Bladder microvascular endothelial cell (primary cell): ENCODE measurements at places on chromosomes 4 and X. TPM values are rescaled to one million over a fixed set of nuclear protein-coding genes. Genes with fewer than 3 reads are reported as not detected.

Gene PAGE1
- total RNA-seq = not detected in 2 replicates

Gene FAT1
- 9.1 and 21.5 TPM in 2 replicates for total RNA-seq

Gene CENPE
- 12.3 and 15.2 TPM in 2 replicates for total RNA-seq

Gene MXRA5
- total RNA-seq = under 0.01 TPM in 2 replicates

Gene SLC16A2
- total RNA-seq = 0.32 and 0.82 TPM in 2 replicates

Gene SH2D1A
- not detected in 2 replicates for total RNA-seq
